ENCODE measurements at places on chromosomes 1 and 21. TPM values are rescaled to one million over a fixed set of nuclear protein-coding genes. Genes with fewer than 3 reads are reported as not detected.

DNA sequence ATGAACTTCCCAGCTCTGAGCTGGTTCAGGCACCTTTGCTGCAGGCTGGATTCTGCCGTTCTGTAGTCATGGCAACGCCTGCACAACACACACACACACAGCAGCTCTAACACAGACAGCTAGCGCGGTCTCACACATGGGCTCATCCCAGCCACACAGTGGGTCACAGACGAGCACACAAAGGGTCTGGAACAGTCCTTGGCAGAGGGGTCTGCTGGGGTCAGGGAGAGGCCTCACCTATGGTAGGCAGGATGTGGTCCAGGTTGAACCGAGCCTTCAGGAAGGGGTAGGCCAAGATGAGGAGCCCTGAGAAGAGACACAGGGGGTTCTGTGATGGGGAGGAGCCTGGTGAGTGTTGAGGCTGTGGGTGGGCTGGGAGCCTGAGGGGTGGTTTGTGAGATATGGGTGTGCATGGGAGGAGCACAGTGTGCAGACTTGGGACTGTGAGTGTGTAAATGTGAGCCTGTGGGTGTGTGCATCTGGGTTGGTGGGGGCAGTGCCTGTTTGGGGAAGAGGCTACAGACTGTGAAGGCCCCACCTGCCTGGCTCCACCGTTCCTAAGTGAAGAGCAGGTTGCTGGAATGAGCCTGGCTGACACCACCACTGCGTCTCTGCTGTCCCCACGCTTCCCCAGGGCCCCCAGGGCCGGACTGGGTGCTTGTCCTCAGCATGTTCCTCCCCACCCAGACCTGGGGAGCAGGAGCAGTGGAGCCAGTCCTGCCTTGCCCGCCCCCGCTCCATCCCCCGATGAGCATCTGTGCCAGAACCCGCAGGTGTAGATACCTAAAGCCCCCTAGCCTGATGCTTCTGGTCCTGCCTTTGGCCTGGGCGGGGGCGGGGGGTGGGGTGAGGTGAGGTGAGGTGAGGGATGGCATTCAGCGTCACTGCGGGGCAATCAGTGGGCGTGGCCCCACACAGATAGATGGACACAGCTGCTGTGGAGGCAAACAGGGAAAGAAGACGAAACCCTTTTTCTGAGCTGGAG is 1.5 kb downstream of the KNCN start:
- no peak for DNase-seq

DNA sequence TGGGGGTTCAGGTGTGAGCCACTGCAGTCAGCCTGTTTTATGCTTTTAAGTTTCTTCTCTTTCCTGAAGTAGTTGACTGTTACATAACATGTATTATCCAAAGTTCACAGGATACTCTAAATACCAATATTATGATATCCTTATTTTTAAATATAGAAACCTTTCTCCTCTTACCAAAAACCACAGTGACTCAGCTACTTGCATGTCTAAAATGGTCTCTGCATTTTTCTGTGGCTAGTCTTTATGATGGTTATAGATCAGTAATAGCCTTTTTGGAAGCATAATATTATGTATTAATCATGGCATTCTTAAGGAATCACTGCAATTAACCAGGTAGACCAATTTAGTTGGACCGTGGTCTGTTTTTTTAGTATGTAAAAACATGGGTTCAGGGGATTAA is 210.8 kb upstream of the CACYBP start:
- DNase-seq, result no peak

GRCh38 chr21:45898028-45898350 is 83.6 kb upstream of the COL6A1 start:
- no peak for DNase-seq

DNA sequence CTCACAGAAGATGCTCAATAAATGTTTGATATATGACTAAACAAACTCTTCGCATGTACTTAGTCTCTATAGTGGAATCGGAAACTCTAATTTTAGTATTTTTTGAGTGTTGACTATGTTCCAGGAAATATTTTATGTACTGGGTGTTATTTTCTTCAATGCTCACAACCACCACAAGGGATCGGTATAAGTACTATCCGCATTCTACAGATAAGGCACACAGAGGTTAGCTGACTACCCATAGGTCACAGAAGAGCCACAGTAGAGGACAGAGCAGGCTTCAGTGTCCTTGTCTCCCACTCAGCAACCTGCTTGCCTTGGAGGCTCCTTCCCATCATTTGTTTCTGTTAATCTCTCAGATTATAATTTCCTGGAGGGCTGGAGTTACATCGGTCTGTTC is 451.3 kb downstream of the OMA1 start:
- DNase-seq, result no peak

- DNase-seq, result no peak
These were observed 71.0 kb downstream of the NFASC start for GRCh38 chr1:204941421-204942338.

GRCh38 chr1:184801503-184801902 is 46.8 kb upstream of the EDEM3 start:
- DNase-seq, result no peak

- DNase-seq, result no peak
These were observed 5.5 kb upstream of the SMG7 start for GRCh38 chr1:183466781-183467180.

GRCh38 chr21:32307706-32308105 is 9.1 kb downstream of the MRAP start:
- DNase-seq, result no peak

DNA sequence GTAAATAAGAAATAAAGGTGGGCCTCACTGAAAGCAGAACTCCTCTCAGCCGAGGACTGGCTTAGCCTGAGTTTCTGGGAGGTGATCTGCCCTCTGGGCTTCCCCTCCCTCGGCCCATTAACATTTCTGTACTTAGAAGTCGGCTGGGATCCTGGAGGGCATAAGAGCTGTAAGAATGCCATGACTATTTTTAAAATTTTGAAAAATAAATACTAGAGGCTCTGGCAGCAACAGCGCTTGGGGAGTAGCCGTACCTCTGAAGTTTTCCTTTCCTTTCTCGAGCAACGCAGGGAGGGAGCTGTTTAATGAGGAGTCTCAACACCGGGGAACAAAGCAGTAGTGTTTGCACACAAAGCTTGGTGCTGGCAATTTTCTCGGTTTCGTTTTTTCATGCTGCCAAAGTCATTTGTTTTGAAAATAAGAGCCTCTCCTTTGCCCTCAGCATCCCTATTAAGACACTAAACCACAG is 498.7 kb downstream of the SMYD3 start:
- no peak for DNase-seq

DNA sequence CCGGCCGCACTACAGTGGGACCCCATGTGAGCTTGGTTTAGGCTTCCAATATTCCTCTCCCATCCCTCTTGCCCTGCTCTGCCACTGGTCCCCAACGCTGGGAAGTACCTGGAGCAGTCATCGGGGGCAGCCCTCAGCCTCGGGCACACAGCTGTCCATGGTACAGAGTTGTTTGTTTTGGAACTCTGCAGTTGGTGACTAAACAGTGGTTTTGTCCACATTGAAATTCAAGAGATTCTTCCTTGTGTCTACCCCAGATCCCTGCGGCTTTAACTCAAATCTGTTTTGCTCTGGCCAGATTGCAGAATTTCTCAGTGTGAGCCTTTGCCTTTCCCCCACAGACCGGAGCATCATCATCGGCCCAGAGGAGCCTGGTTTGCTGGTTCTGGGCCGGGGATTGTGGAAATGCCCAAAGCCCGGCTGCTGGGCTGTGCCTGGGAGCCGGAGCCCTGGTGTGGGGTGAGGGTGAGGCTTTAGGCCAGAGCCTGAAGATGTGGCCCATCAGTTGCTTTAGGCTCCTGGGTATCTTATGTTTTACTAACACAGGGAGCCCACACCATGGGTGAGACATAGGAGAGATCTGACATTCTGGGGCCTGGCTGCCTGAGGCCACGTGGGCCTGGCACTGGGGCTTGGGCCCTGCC is 93.2 kb downstream of the ARHGEF10L start:
- DNase-seq, result no peak

GRCh38 chr1:245310571-245311531 is 156.1 kb downstream of the KIF26B start:
- DNase-seq, result no peak

- no peak for DNase-seq
These were observed 821 bp downstream of the PHC2 start for GRCh38 chr1:33429856-33430691.

DNA sequence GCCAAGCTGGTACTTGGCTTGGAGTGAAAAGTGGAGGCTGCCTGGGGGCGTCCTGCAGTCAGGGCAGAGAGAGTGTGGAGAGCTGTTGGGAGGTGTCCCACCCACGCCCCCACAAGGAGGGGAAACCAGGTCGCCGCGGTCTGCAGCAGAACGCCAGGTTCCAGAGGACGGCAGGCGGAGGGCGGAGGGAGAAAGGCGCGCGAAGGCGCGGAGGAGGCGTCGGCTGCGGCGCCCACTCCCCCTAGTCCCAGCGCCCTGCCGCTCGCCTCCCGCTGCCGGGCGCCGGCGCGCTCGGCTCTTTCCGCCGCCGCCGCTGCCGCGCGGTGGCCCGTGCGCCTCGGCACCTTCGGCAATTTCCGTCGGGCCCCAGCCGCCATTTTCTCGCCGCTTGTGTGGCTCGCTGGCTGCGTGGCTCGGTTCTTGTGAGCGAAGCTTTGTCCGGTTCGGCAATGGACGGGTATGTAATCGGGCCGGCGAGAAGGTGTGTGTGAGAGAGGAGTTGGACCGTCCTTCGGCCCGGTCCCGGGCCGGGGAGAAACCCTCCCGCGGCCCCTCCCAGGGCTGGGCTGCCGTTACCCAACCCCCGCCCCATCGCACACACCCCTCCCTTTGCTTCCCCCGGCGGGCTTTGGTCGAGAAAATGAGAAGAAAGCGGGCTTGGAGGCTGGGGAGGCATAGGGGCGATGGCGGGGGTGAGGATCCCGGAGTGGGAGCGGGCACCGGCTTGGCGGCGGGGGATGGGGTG is at the start of gene PTBP2:
Gene PTBP2 (plus strand): TSS at position 369 of the 745 bp plus-strand sequence. CDS start 81 bp downstream, at position 450.
- peak; percentile 39 for DNase-seq

GRCh38 chr1:205751036-205751651 is 1.2 kb upstream of the NUCKS1 start:
- no peak for DNase-seq

- no peak for DNase-seq
These were observed 22.2 kb downstream of the FMOD start for GRCh38 chr1:203328714-203329122.

- DNase-seq, result no peak
These were observed 75.0 kb upstream of the C8B start for GRCh38 chr1:57040811-57041210.

GRCh38 chr1:67458663-67459062 is 28.5 kb upstream of the SERBP1 start:
- no peak for DNase-seq

DNA sequence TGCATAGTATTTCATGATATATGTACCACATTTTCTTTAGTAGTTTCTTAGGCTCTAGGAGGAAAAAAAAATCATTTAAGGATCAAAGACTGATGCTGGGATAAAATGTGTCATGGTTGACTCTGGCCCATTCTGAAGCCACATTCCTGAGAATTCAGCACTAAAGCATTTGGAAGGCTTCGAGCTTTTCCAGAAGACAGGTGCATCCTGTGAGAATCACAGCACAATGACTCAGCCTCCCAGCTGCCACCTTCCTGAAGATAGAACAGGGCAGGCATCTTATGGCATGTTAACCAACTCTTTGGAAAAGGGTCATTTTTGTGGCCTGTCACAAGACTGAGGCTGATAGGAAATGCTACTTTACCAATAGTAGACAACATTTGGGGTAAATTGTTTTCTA is 359.9 kb downstream of the PCP4 start:
- no peak for DNase-seq

DNA sequence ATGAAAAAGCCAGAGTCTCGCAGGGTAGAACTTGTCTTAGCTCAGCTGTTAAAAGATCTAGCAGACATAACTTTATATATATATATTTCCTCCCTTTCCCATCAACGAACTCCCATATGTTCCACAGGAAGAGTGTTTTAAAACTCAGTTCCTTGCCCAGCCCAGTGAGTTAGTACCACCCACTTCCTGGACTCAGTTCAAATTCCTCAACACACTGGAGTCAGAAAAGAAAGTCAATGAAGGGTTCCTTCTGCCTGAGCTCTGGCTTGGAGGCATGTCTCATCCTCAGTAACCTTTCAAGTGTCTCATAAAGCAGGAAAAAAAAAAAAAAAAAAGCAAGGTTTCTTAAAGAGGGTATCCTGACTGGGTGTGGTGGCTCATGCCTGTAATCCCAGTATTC is 15.6 kb downstream of the TPM3 start:
- no peak for DNase-seq

SLC22A15 gene
- total RNA-seq, result 11.9 TPM

RAB7B gene
- 2.5 TPM for total RNA-seq

CACNA1S gene
- total RNA-seq, result not detected

ADCY10 gene
- total RNA-seq, result 0.54 TPM

FLG2 gene
- total RNA-seq, result not detected

NKAIN1 gene
- not detected for total RNA-seq

TSTD1 gene
- 34.2 TPM for total RNA-seq

TSACC gene
- total RNA-seq, result not detected

RNU1-3 gene
- under 0.01 TPM for total RNA-seq
